ENCODE measurements at places on chromosomes 7 and 10.

GRCh38 chr10:114623661-114624294, 34.3 kb downstream of the ABLIM1 start:
- no peak for DNase-seq

- DNase-seq = no peak
Observed at GRCh38 chr10:2986391-2986801, 81.0 kb upstream of the PFKP start.

DNA sequence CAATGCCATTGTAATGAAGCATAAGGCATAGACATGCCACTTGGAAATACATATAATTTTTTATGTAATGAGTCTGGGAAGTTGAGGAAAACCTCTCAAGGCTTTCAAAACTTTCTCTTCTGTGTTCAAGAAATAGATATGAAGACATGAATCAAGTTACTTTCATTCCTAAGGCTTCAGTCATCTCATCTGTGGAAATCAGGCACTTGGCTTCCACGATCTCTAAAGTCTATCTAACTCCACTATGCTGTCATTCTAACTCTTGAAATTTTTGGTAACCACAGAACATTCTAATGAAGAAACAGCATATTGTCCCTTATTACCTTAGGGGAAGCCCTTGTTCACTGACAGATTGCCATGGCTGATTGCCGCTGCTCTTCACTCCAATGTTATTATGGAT, 242.6 kb downstream of the CNTNAP2 start:
- DNase-seq = no peak

DNA sequence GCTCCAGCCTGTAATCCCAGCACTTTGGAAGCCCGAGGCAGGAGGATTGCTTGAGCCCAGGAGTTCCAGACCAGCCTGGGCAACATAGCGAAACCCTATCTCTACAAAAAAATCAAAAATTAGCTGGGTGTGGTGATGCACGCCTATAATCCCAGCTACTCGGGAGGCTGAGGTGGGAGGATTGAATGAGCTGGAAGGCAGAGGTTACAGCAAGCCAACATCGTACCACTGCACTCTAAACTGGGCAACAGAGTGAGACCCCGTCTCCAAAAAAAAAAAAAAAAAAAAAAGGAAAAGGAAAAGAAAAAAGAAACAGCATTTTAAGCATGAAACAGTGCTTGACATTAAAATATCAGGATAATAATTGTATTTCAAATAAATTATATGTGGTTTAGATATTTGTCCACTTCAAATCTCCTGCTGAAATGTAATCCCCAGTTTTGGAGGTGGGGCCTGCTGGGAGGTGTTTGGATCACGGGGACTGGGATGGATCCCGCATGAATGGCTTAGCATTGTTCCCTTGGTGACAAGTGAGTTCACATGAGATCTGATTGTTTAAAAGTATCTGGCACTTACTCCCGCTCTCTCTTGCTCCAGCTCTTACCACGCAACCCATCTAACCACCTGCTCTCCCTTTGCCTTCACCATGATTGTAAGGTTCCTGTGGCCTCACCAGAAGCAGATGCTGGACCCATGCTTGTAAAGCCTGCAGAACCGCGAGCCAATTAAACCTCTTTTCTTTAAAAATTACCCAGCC, 103.4 kb downstream of the SRPK2 start:
- no peak for DNase-seq

- no peak for DNase-seq
Observed at GRCh38 chr7:50781381-50782293, 1.1 kb downstream of the GRB10 start.

DNA sequence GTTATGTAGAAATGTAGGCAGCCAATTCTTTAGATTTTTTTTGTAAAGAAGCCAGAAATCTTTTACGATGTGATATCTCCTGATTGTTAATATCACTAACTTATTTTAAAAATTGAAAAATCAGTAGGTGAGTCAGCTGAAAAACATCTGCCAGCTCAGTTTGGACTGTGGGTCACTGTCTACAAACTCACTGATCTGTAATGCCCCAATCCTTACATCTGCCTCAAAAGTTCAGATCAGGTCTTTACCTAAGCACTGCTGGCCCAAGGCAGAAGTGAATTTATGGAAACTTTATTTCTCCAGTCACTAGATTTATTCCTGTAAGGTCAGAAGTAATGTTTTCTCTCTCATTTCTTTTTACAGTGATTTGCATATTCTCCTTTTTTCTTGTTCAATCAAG, 31.0 kb upstream of the FAM13C start:
- DNase-seq = no peak

GRCh38 chr10:47305566-47305965, 5.6 kb downstream of the GDF10 start:
- no peak for DNase-seq

- DNase-seq = peak; percentile 9
Observed at GRCh38 chr10:60955957-60956425, 12.0 kb upstream of the RHOBTB1 start.

Measured in NCI-H1417 treated with DMSO at 0.1 percent for 48 hours (cell line).